ENCODE measurements at places on chromosomes 6 and 20.

DNA sequence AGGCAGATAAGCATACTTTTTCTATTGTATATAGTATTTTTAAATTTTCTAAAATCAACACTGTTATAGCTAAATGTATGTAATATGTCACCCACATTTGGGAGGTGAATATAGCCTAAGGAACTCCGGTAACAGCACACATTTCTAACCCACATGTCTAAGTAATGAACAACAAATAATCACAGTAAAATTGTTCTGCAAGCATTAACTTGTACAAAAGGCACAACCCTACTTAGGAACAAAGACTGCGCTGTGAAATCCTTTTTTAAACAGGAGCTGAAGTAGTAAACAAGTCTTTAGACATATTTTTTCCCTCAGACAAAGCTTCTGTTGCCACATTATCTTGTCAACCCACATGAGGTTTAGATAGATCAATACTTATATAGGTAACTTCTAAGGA, 872.4 kb upstream of the SLC35B3 start:
- no peak overlapping the region for H3K4me3 ChIP-seq
- H3K27me3 ChIP-seq: no peaks in the 10 kb centered on the region
- no peak for DNase-seq
- no peaks in the 10 kb centered on the region for H3K36me3 ChIP-seq
- no peaks in the 10 kb centered on the region for H3K4me1 ChIP-seq

- H3K36me3 ChIP-seq: no peaks in the 10 kb centered on the region
- no peak overlapping the region for H3K4me3 ChIP-seq
- H3K27ac ChIP-seq: no peak overlapping the region
- DNase-seq: no peak
- H3K27me3 ChIP-seq: no peaks in the 10 kb centered on the region
- H3K4me1 ChIP-seq: no peaks in the 10 kb centered on the region
Measured at GRCh38 chr6:56437171-56437900, 190.0 kb upstream of the COL21A1 start.

- no peak for DNase-seq
- H3K27me3 ChIP-seq: no peaks in the 10 kb centered on the region
- no peaks in the 10 kb centered on the region for H3K36me3 ChIP-seq
- H3K4me3 ChIP-seq: no peak overlapping the region
- H3K4me1 ChIP-seq: peaks cover 3% of the 10 kb centered on the region
- H3K27ac ChIP-seq: no peak overlapping the region
Measured at GRCh38 chr6:54071821-54072340, 39.4 kb upstream of the MLIP start.

DNA sequence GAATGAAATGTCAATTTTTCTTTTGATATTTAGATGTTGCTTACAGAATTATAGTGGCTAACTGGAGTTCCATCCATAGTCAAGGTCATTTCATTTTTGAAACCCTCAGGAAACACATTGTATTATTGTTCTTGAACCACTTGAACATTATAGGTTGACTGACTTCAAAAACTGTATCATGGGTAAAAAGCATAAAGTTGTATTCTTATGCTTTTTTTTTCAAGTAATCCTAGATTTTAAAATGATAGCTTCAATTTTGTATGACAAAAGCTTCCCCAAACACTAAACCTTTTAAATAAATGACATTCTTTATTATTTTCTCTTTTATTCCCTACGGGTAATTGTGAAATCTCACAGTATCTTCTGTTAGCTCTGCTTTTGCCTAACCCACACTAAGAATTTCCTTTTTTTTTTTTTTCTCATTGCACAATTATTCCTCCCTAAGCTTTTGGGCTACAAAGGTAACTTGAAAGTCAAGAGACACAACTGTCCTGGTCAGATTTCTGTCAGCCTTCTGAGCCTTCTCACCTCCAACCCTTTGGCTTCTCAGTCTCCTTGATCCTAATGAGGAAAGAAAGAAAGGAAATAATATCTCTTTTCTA, 36.9 kb upstream of the LAMA4 start:
- no peak overlapping the region for H3K4me3 ChIP-seq
- DNase-seq: no peak
- H3K27ac ChIP-seq: no peak overlapping the region
- no peaks in the 10 kb centered on the region for H3K36me3 ChIP-seq
- H3K27me3 ChIP-seq: no peaks in the 10 kb centered on the region
- no peaks in the 10 kb centered on the region for H3K4me1 ChIP-seq

DNA sequence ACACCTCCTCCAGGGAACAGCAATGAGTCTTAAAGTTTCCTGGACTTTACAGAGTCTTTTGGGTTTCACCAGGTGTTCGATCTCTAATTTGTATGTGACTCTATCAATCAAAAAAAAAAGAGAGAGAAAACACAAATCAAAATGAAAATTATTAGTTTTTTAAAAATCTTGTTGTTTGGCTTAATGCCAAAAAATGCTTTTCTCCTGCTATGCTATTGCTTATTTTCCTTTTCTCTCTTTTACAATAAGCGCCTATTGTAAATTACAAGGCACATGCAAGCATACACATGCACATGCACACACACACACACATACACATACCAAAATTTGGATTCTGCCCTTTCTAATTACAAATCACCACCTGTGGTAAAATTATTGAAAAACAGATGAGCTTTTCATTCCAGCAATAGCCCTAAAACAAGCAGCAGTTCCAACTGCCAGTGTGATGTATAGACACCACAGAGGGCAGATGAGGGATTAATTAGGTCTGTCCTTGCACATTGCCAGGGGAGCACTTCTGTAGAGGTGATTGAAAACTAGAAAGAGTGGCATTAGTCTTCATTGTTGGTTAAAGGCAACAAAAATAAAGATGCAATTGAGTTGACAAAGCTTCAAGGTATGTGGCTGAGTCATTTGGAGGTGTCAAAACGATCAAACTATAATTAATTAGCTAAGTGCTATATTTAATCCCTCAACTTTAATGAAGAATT, 631.7 kb downstream of the TFAP2B start:
- H3K36me3 ChIP-seq: no peaks in the 10 kb centered on the region
- H3K27ac ChIP-seq: no peak overlapping the region
- DNase-seq: no peak
- no peak overlapping the region for H3K4me3 ChIP-seq
- H3K4me1 ChIP-seq: no peaks in the 10 kb centered on the region
- H3K27me3 ChIP-seq: no peaks in the 10 kb centered on the region

- no peak overlapping the region for H3K27ac ChIP-seq
- H3K4me3 ChIP-seq: no peak overlapping the region
- no peaks in the 10 kb centered on the region for H3K4me1 ChIP-seq
- no peaks in the 10 kb centered on the region for H3K27me3 ChIP-seq
- DNase-seq: no peak
- no peaks in the 10 kb centered on the region for H3K36me3 ChIP-seq
Measured at GRCh38 chr6:106227612-106228507, 97.7 kb downstream of the ATG5 start.

DNA sequence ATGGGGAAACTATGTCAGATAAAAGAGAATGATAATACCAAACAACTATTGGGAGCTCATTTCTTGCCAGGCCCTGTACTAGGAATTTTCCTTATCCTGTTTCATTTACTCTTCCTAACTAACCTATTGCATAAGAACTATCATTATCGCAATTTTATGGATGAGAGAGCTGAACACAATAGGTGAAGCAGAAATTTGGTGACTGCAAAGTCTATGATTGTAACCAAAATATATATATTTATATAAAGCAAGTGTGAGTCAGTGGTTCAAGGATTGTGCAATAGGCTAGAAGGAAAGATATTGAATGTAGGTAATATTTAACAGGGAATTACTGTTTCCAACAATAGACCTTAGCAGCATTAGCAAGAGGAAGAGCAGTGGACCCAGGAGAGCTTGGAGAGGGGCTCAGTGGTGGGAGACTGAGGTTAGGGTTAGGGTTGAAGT, 181.1 kb upstream of the TENT5A start:
- no peaks in the 10 kb centered on the region for H3K27me3 ChIP-seq
- H3K4me3 ChIP-seq: no peak overlapping the region
- no peaks in the 10 kb centered on the region for H3K4me1 ChIP-seq
- no peak for DNase-seq
